Germinal center (tissue), 1 donor: ENCODE measurements at places on chromosomes 1 and 21.

DNA sequence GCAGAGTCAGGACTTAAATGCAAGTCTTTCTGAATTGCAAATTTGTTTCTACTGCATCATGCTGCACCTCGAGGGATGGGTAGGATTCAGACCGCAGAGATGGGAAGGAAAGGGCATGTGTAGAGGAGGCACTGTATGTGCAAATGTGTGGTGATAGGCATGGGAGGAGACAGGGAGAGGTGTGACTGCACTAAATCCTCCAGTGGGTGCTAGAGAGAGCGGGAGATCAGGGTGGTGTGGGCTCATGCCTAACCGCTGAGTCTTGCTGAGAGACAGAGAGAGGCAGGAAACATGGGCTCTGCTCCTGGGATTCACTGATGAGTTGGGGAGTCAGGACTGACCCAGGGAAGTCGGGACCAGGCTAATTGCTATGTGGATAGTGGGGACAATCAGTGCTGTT is 61.1 kb downstream of the PTPRU start:
- DNase-seq, result no peak

DNA sequence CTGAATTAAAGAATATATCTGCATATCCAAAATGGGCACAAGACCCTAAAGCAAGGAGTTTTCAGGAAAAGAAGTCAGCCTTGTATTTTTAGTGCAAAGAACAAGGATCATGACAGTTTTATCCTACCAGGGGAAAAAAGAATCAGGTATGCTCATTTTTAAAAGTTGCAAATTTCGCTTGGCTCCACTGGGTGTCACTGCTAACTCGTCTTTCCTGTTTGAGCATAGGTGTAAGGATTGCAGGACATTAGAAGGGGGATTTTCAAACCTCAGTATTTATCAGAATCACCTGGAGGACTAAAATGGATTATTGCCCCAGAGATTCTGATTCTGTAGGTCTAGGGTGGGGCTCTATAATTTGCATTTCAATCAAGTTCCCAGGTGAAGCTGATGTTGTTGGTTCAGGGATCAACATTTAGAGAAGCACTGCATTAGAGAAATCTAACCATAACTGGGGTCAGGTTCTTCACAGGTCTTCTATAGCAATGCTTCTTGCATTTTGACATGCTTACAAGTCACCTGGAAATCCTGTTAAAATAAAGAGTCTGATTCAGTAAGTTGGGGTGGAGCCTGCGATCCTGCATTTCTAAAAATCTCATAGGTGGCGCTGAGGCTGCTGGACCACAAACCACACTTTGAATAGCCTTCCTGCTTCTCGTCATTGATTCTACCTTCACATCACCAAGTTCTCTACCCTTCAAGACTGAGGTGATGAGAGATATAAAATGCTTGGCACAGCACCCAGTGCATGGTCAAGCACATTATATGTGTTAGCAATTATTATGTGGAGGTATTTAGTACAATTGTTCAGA is 39.6 kb downstream of the NUF2 start:
- DNase-seq, result no peak

DNA sequence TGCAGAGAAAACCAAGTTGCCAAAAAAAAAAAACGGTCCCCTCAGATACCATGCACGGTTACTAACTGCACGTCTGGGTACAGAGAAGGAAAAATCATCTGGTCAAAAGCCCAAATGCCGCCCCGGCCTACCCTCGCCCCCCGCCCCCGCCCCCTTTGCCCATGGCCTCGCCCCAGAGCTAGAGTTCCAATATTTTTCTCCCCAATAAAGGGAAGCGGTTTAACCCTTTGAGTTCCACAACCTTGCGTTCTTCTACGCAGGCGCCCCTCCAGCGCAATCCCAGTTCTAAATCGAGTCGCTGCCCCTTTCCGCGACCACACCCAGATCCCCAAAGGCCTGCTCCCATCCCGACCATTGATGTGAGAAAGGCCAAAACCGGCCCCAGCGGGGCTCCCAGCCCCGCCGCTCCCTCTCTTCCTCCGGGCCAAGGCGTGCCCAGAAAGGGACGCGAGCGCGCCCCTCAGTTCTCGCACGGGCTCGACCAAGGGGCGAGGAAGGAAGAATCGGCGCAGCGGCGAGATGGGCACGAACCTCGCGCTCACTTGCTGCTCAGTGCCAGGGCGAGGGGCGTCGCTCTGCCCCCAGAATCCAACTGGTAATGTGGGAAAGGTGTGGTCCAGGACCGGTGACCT is 797 bp downstream of the WDR47 start:
- peak; percentile 49 for DNase-seq

DNA sequence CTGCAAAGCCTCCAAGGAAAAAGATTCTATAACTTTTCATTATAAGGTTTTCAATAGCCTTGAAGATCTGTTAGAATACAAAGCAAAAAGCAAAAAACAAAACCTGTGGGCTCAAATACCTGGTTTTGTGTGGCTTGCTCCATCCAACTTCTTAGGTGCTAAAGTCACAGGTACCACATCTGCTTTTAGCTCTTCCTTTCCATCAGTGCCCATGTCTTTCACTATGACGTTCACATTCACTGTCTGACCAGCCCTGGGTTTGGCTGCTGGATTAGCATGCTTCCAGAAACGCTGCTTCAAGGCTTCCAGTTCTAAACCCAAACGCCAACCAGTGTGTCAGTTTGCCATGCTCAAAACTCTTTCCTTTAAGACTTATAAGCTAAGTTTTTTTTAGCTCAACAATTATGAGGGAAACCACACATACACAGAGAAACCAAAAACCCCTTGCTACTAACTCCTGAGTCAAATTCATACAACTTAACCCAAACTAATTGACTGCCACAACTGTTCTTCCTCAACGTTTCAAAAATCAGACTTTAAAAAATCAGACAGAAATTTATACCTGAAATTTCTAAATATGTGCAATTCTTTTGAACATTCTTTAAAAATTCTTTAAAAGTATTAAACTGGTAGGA is 16.0 kb downstream of the CLSPN start:
- DNase-seq, result no peak

GRCh38 chr1:93980320-93981273 is 71.4 kb upstream of the GCLM start:
- peak; percentile 21 for DNase-seq

DNA sequence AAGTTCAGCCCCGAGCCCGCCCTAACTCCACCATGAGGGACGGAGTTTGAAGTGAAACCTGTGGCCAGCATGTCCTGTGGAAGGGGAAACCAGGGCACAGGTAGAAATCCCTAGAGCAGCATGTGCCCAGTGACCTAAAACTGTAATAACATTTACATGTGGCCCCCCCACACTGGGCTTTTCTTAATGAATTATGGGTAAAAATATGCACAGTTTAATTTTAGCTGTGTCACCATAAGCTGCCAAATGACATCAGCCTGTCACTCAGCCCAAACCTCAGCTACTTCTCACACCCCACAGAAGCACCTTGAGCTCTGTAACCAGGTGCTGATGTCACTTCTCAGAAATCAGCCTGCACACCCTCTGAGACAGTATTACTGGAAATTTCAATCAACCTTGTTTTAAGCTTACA is 50.0 kb upstream of the SLC19A1 start:
- peak; percentile 58 for DNase-seq

DNA sequence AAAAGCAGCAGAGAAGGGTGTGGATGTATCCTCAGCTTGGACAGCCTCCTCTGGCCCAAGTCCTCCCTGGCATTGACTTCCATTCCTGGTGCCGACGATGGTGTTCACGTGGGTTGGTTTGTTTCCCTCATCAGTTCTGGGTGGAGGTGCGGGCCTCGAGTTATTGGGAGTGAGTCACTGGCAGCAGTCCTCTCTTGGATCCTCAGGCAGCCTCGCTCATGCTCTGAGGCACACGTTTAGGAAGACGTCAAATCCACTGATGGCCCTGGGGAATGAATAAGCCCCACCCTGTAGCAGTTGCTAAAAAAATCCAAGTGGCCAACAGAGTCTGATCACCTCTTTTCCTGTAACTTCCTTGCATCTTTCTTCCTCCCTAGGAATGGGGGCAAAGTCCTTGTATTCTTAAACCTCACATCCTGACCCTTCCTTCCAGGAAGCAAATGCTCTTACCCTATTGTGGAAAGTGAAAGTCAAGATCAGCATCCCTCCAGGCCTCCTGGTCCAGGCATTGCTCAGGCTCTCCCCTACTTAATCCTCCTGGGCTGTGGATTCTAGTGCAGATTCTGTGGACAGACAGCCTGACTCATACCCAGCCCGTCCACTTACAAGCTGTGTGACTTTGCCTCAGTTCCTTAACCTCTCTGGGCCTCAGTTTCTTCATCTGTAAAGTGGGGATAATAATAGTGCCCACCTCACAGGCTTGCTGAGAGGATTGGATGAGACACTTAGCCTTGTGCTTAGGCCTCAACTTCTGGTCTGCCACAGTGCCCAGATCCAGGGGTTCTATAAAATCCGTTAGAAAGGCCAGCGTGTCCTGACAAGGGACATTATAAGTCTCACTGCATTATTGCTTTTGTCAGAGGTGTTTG is 111.1 kb downstream of the TLR5 start:
- no peak for DNase-seq

DNA sequence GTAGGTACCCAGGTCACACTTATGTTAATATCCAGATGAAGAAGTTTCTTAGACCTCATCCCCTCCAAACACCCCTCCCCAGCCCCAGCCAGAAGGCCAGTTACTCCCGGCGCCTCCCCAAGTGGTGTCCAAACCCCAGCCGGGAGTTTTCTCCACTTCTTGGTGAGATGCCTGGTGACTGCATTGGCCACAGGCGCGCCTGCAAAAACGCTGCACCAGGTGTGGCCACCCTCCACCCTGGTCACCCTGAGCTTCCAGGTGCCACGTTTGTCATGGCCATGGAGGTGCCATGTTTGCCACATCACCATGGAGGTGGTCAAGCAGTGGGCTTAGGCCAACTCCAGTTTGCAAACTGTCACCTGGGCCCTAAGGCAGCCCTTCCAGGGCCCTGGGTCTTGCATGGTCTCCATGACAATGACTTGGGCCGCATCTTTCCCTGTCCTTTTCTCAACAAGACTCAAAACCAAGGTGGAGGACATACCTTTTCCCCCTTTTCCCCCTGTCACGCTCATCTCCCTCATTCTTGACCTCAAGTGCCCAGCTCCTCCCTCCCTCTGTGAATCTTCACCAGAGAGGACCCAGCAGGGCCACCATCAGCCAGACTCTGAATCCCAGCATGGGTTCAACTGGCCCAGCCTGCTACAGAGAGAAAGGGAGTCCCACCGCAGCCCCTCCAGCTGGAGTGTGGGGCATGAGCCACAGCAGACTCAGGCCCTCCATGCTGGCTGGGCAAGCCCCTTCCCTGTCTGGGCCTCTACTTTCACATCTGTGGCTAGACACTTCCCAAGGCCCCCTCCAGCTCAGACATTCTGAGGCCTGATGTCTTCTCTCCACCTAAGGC is 125.9 kb upstream of the ZBTB40 start:
- DNase-seq, result no peak

GRCh38 chr1:100868364-100868995 is 26.2 kb downstream of the EXTL2 start:
- DNase-seq, result no peak

GRCh38 chr21:32256251-32256650 is 22.6 kb downstream of the MIS18A start:
- no peak for DNase-seq

- DNase-seq, result no peak
Measured at GRCh38 chr21:45410151-45410864, 5.3 kb downstream of the COL18A1 start.

DNA sequence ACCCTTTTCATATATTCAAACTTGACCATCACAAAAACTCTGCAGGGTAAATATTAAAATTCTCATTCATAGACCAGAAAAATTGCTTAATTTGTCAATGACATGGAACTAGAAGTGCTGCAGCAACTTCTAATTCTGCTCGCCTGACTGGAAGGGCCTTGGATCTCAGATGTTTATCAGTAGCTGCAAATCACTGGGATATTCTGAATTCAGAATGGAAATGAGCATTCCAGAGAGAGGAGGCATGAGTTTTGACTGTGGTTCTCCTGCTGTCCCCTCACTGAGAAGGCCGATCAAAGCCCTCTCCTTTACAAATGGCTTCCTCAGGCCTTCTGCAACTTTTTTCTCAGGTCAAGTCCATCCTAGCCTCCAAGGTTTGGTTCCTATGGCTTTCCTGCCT is 171.3 kb upstream of the FAM78B start:
- no peak for DNase-seq

DNA sequence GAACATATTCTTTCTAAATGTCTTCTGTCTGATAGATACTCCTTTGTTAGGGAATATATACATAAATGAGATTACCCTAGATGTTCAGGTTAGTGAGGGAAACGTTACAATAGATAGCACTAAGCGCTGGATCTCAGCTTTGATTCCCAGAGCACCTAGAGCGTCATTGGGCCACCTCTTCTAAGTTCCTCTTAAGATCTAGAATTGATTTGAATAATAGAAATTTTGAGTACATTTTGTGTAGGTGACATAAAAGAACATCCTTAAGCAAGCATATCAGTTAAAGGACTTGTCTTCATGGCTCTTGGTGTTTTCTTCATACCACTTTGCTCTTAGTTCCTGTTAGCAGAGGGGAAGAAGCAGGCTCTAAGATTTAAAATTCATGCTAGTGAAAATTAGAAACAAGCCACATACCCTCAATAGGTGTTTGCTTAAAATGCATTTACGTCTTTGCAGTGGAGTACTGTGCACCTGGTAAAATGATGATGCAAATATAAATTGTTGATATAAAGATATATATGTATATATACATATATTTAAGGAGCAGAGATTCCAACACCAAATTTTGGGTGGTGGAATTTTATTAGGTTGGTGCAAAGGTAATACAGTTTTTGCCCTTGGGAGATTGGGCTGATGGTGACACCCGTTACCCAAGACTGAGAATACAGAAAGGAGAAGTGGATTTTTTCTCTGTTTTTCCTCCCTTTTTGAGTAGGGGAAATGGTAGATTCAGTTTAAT is 47.1 kb downstream of the DYRK1A start:
- DNase-seq, result peak; percentile 23

DNA sequence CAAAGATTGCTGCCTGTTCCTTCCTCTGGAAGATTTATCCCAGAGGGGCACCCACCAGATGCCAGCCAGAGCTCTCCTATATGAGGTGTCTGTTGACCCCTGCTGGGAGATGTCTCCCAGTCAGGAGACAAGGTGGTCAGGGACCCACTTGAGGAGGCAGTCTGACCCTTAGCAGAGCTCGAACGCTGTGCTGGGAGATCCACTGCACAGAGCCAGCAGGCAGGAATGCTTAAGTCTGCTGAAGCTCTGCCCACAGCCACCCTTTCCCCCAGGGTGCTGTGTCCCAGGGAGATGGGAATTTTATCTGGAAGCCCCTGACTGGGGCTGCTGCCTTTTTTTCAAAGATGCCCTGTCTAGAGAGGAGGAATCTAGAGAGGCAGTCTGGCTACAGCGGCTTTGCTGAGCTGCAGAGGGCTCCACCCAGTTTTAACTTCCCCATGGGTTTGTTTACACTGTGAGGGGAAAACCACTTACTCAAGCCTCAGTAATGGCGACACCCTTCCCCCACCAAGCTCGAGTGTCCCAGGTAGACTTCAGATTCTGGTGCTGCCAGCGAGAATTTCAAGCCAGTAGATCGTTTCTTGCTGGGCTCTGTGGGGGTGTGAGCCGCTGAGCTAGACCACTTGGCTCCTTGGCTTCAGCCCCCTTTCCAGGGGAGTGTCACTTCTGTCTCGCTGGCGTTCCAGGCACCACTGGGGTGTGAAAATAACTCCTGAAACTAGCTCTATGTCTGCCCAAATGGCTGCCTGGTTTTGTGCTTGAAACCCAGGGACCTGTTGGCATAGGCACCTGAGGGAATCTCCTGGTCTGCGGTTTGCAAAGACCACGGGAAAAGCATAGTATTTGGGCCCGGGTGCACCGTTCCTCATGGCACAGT is 51.1 kb upstream of the PDC start:
- no peak for DNase-seq

- DNase-seq, result no peak
Measured at GRCh38 chr1:40853113-40853884, 8.9 kb downstream of the CITED4 start.
